ENCODE measurements at places on chromosomes 13 and 19. TPM values are rescaled to one million over a fixed set of nuclear protein-coding genes. Genes with fewer than 3 reads are reported as not detected.

Gene UQCRFS1
- 31.6 TPM for total RNA-seq

Gene ZNF98
- total RNA-seq: 12.1 TPM

Gene OR7C1
- total RNA-seq: under 0.01 TPM

Gene RNF17
- total RNA-seq: not detected

Gene SERPINE3
- total RNA-seq: not detected

Gene CD209
- total RNA-seq: 4.8 TPM
